ENCODE measurements at places on chromosomes 11 and 22.

DNA sequence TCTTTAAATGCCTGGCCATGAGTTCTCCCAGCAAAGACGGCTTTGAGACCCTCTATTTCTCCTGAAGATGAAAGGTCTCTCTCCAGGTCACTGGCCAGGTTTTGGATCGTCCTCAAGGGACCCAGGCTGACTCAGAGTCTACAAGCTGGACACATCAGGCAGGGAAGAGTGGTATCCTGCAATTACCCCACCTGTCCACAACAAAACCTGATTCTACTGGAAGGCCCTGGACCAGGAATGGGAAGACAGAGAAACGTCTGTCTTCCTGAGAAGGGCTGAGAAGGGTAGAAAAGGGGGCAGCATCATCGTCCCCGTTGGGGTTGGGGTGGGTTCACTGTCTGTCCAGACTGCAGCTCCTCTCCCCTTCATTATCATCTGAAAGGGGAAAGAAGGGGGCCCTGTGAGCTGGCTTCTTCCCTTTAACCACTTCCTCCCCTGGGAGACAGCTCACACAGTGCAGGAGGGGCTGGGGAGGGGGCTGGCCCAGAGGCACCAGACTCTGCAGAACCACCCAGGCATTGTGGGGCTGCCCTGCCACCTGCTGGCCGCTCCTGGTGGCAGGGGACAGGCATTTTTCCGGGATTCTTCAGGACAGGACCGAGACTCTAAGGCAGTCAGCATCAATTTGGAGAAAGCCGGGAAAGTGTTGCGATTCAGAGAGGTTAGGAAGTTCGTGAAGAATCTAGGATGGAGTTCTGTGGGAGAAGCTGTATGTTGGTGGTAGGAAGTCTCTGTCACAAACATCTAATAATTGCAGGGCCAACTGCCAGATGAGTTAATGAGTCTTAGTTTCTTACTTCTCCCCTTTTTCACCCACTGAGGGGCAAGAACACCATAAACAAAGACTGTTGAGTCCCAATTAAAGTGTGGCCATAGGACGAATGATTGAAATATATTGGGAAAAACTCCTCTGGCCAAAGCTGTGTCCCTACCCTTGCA lies 57.6 kb downstream of the SYN3 start:
- DNase-seq, result no peak

DNA sequence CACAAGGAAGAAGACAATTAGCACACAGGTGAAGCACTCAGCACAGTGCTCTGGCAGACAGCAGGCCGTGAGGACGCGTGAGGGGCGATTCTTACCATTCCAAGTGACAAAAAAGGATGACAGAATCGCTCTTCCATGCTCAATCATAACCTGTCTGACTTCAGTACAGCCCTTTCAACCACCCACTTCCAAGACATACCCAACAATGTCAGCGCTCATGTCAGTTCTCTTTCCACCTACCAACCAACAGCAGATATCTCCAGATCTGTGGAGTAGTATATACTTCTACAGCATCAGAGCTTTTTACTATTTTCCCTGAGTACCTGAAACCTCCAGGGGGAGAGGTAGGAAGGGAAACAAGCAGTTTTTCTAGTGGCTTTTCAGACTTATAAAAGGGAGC lies 40.2 kb downstream of the MORC2 start:
- DNase-seq, result no peak

DNA sequence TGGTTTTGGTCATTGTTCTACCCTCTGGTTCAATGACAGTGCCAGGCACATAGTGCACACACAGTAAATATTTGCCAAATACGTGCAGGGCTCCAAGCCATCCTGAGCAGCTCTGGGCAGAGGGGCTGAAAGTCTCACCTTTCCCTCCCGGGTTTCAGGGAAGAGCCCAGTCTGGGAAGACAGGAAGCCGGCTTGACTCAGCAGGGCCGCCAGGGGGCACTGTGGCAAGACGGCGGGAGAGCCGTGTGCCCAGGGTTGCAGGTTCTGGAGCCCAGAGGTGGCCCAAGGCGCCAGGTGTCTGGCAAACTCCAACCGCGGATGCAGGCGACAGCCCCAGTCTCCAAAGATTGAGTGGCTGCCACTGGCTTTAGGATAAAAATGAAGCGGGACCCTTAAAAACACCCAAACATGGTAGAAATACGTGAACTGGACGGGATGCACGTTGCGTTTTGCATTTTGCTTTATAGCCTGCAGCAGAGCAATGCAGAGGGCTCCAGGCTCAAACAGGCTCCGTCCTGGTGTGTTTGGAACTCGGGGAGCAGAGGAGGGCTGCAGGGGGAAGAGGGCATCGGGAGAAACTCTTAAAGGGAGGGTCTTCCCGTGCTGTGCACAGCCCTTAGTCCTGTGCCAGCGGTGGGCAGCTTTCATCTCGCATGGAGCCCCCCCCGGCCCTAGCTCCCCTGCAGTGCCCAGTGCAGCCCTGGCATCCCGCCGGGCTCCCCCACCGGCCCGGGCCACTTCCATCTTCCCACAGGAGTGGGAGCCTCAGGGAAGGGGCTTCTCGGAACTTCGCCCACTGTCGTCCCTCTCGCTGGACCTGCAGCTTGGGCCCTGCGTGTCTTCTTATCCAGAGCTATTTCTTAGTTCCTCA lies 10.7 kb downstream of the KRTAP5-5 start:
- no peak for DNase-seq

DNA sequence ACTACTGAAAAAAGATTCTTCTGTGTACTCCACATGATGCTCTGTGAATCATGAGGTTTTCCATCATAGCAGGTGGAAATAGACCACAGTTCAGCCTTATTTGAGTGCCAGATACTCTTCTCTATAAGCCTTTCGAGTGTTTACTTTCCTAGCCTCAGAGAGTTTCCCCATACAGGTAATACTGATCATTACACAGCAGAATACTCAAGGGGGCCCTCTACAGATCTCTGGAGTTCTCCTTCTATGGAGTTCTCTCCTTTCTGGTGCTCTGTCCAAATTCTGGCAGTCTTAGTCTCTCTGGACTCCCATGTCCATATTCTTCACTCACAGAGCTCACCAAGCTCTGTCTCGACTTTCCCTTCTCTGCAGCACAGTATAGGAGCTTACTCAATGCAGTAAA lies 175.7 kb upstream of the CARD18 start:
- no peak for DNase-seq

DNA sequence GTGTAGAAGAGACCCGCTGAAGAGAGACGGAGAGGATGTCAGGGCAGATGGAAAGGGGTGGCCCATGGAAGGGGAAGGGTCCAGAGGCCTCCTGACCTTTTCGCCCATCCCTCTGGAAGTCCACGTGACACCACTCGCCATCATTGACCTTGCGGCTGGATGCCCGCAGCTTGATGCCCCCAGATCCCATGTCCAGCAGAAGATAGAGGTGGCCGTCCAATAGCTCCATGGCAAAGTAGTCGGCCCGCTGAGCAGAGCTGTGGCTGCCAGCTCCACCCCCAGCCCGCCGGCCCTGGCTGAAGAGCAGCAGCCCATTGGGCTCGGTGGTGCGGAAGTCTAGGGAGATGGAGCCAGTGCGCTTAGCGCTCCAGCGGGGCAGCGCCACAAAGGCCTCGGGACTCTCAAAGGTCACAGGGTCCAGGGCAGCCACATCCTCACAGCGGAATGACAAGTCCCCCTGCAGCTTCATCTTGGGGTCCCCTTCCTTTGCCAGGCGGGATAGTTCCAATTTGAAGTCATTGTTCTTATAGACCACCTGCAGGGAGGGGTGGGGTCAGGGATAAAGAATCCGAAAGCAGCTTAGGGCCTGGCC lies 55.7 kb downstream of the NRXN2 start:
- no peak for DNase-seq

- no peak for DNase-seq
Observed at GRCh38 chr22:25007444-25008106, 55.1 kb downstream of the KIAA1671 start.

GRCh38 chr22:36369004-36369921 lies 18.5 kb downstream of the MYH9 start:
- peak; percentile 31 for DNase-seq

GRCh38 chr11:62552485-62553079 lies 6.0 kb upstream of the AHNAK start:
- no peak for DNase-seq

GRCh38 chr11:129945373-129945772 lies 50.0 kb upstream of the NFRKB start:
- DNase-seq, result no peak

- DNase-seq, result peak; percentile 54
Observed at GRCh38 chr22:20130731-20131596, 640 bp upstream of the ZDHHC8 start.

DNA sequence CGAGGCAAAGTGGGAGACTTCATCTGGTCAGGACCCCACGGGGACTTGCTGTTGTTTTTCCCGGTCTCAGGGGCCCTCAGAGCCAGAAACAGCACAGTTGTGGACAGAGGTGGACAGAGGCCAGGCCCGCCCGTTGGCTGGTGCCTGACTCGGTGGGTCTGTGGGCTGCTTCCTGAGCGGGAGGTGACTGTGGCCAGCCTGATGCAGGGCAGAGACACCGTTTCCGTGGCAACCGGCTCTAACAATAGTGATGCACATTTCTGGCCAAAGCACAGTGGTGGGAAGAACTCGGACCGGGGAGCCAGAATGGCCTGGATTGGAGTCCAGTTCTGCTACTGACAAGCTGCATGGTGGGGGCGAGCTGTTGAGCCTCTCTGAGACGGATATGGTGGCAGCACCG lies 58.7 kb upstream of the ATXN10 start:
- no peak for DNase-seq

GRCh38 chr11:11446967-11447366 lies 93.9 kb upstream of the CSNK2A3 start:
- no peak for DNase-seq

DNA sequence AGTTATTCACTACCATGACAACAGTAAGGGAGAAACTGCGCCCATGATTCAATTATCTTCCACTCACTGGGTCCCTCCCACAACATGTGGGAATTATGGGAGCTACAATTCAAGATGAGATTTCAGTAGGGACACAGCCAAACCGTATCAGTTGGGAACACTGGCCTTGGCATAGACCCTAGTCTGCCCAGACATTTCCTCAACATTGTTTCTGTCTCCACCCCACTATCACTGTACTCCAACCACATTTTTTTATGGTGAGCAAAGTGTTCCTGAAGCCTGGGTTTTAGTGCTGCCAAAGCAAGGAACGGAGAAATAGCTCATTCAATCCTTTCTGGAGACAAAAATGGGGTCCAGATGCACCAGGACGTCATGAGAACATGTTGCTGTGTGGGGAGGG lies 122.6 kb upstream of the CCDC179 start:
- DNase-seq, result no peak

- no peak for DNase-seq
Observed at GRCh38 chr11:111963931-111964340, 26.8 kb downstream of the DIXDC1 start.

All from NCI-H2081 (cell line).